GM04504 (cell line): ENCODE measurements at places on chromosomes 5 and 9.

GRCh38 chr5:65305913-65306312 is 175.8 kb downstream of the ADAMTS6 start:
- DNase-seq: no peak

GRCh38 chr5:91027405-91028139 is 355.5 kb downstream of the ARRDC3 start:
- no peak for DNase-seq

DNA sequence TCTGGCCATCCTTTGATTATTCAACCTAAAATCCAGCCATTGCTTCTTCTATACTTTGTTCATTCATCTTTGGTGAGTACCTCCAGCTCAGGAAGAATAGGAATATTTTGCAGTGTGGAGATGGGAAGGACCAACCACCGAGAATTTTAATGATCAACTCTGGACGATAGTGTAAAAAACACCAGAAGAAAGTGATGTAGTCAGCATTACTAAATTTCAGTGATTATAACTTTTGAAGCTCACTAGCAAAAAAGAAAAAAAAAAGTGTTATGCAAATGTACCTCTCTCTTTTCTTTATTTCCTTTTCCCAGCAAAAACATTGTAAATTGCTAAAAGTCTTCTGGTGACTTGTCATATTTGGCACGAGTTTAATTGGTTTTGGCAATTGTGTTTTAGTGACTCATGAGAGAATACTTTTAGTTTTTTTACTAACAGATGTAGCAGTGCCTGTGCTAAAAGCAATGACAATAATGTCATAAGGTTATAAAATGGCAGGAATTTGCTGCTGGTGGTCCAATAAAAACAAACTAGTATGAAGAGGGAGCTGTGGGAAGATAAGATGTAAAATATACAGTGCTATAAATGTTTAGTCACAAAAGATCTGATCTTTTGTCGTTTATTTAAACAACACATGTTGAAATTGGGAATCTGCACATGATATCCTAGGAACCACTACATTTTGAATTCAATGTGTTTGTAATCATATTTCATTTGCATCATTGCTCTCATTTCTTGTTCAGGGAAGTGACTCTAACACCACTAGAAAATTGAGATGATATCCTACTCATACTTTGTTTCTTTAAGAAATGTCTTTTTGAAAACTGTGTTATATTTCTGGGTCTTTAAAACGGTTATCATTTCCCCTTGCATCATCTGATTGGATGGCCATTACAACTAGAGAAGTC is 81.3 kb upstream of the ERCC6L2 start:
- peak; percentile 95 for DNase-seq

DNA sequence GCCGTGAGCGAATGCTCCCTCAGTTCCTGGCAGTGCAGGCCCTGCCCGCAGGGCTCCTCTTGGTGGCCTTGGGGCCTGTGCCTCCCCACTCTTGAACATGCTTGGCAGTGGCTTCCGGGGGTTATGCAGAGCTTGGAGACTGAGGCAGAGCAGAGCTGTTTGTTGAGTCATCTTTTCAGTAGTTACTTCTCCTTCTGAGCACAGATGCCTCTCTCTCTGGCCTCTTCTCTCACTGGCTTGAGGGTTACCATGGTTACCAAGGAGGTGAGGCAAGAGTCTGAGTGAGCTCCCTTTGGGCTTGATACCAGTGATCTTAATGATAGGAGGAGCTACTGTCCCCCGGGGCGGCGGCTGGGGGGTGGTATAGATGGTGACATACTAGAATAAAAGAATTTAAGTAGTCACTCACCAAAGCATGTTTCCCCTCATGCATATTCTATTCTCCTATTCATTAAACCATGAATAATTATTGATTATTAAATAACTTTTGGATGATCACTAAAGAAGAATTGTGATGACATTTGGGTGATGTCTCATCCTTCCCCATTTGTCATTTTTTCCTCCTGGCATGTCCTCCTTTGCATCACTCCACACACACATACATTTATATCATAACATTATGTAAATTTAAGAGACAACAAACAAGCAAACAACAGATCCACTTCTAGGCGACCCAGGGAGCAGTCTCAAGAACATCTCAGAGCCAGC is 111.1 kb downstream of the ARHGAP26 start:
- DNase-seq: no peak

GRCh38 chr5:63931836-63932235 is 30.4 kb downstream of the HTR1A start:
- DNase-seq: no peak

- DNase-seq: no peak
Observed at GRCh38 chr9:74092491-74092834, 404.7 kb upstream of the RORB start.

DNA sequence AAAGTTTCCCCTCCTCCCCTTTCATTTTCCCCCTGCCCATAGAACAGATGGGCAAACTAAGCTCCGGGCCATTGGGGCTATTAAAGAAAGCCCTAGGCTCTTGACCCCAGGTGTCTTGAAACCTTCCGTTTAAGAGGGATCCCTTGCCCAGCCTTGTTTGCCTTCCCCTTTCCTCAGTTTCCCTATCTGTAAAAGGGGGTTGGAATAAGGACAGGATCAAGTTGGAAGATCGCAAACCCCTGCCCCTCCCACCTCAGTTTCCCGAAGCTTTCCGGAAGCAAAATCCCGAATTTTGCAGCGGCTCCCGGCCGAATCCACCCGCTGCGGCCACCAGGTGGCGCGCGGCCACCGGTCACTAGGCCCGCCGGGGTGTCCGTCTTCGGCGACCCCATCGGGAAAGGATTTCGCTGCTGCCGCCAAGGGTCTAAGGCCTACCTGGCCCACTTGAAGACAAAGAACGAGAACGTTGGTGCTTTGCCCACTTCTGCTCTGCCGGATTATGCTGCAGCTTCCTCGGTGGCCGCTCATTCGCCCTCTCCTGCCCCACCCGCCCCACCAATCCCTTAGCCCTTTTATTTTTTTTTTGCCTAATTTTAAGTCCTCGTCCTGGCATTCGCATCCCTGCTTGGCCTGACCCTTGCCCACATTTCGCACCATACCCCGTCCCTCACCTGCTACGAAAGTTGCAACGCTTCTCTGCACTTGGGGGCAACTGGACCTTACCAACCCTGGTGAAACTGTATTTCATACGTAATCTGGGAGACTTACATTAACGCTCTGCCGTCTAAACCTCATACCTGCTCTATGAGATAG is 962 bp upstream of the NR6A1 start:
- DNase-seq: no peak

GRCh38 chr9:8860925-8861324 is 1061.3 kb upstream of the DMAC1 start:
- no peak for DNase-seq

DNA sequence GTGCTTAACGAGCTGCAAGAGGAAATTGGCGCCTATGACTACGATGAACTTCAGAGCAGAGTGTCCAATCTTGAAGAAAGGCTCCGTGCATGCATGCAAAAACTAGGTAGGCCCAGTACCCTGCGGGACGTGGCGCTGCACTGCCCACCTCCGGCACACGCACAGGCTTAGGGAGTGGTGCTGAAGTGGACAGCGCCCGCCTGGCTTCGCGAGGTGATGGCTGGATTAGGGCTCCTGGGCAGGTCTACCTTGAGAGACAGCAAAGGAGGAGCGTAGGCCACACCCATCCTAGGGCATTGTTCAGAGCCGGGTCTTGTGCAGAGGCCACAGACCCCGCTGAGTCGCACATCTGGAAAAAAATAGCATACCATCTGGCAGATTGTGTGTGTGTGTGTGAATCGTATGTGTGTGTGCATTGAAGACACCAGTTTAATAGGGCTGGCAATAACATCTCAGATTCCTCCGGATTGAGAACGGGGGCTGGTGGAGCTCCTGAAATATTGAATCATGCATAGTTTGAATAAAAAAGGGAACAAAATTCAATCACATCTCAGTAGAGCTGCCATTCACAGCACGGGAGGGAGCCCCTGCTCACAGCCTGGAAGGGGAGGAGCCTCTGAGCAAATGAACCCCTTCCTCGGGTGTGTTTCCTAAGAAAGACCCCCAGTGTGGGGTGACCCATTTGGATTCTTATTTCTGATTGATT is 11.1 kb downstream of the OLFM1 start:
- no peak for DNase-seq

- no peak for DNase-seq
Observed at GRCh38 chr9:131148966-131149687, 23.7 kb downstream of the NUP214 start.

GRCh38 chr9:4296217-4296616 is 3.7 kb downstream of the GLIS3 start:
- no peak for DNase-seq

DNA sequence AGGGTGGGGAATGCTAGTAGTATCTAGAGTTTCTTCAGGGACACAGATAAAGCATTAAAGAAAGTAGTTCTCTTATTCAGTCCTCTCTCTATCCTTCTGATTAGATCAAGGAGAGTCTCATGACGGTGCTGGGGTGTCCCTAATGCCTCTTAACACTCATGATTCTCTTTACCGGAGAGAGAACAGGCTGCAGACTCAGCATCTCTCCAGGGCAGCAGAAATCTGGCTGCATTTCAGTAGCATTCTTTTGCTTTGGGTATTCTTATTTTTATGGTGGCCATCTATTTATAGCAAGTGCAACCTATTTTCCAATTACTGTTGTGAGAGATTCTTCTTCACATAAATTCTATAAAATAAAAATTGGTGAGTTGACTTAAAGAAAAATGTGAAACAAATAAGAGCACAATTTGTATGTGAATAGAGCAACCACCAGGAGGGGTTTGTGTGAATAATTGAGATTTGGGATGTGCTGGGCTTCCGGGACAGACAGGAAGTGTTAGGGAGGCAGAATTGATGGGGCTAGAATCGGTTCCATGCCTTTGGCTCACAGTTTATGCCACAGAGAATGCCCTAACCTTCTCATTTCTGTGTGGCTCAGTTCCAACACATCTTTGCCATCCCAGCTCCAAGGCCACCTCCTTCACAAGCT is 23.8 kb upstream of the BOD1 start:
- DNase-seq: no peak

- no peak for DNase-seq
Observed at GRCh38 chr9:95313010-95313498, 4.5 kb downstream of the FANCC start.

DNA sequence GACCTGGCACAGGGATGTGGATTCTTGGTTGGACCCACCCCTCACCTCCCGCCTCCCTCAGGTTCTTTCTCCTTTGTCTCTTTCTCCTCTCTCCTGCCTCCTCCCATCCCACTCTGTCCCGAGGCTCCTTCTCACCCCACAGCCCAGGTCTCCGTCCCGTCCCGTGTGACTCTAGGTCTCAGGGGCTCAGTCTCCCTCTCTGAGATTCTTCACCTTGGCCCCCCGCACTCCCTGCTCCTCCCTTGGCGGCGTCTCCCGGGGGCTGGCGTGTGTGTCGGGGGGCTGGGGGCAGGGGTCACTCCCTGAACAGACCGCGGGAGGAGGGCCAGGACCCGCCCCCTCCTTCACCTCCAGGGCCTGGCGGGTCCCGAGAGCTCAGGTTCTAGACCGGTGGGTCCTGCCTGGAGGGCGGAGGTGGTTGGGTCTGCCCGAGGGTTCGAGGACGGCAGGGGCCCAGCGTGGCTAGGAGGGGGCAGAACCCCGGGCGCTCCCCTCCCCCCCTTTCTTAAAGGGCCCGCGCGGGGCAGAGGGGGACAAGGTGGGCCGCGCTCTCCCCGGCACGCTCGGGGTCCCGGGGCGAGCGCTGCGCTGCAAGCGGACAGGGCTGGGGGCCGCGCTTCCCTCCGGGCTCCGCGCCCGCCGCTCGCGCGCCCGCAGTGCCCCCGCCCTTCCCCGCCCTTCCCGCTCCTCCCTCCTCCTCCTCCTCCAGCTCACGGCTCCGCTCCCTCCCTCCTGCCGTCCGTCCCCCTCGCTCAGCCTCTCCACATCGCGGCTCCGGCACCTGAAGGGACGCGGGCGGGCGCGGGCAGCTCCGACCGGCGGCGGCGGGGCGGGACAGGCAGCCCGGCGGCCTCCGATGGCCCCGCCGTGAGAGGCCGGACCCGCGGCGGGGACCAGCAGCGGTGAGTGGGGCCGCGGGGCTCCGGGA is at the start of gene PSD2:
Gene PSD2 (plus strand): TSS at position 735 of the 928 bp plus-strand sequence. CDS start 13,633 bp downstream, outside the sequence.
- DNase-seq: no peak

- peak; percentile 3 for DNase-seq
Observed at GRCh38 chr5:168916266-168916665, 337.1 kb upstream of the PANK3 start.

- DNase-seq: peak; percentile 14
Observed at GRCh38 chr5:59562756-59563389, 330.7 kb downstream of the PDE4D start.

- no peak for DNase-seq
Observed at GRCh38 chr9:125646621-125647100, 60.3 kb downstream of the MAPKAP1 start.

- DNase-seq: no peak
Observed at GRCh38 chr5:127549551-127549950, 32.1 kb downstream of the PRRC1 start.

DNA sequence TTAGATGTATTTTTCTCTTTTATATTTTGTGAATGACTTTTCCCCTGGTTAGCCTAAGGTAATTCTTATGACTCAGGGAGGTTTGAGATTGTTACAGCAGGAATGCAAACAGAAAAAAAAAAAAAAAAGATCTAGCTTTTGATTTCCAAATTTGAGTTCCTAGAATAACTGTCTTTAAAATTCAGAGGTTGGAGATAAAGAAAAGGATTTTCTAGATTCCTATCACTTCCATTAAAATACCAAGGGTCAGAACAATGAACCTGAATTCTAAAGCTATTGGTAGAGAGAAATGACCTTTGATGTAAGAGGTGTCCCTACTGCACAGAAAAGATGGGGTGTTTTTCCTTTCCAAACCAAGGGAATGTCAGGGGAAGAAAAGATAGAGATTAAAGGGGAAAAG is 262.5 kb downstream of the DOCK8 start:
- no peak for DNase-seq

- no peak for DNase-seq
Observed at GRCh38 chr5:97094579-97095317, 47.7 kb downstream of the LIX1 start.

DNA sequence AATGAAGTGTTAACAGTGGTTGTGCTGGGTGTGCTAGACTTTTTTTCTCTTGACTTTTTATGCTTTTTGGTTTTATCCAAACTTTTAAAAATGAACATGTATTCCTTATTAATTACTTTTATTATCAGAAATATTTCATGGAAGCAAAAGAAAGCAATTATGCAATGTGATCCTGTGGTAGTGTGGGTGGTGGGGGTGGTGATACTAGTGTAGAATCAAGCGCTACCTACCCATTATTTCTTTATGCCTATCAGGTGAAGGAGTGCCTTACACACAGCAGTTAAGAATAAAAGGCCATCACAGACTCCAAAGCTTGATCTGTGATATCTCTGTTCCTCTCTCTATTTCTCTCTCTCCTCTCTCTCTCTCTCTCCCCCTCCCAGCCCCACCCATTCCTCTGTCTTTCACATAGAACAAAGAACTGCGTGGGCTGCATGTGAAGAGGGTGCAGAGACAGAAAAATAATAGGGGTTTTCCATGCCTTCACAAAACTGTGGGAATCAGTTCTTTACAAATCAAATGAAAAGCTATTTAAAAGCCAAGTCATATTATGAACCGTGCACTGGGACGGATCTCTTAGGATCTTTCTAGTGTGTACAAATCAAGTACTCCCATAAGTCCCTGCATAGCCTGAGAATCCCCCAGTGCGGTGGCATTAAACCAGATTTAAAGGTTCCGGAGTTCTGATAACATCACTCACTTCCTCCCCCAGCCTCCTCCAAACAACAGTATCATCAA is 351.2 kb downstream of the RAB3C start:
- DNase-seq: no peak
